ENCODE measurements at places on chromosomes 4 and X.

GRCh38 chr4:72744103-72744725, 175.2 kb upstream of the ADAMTS3 start:
- DNase-seq = no peak

DNA sequence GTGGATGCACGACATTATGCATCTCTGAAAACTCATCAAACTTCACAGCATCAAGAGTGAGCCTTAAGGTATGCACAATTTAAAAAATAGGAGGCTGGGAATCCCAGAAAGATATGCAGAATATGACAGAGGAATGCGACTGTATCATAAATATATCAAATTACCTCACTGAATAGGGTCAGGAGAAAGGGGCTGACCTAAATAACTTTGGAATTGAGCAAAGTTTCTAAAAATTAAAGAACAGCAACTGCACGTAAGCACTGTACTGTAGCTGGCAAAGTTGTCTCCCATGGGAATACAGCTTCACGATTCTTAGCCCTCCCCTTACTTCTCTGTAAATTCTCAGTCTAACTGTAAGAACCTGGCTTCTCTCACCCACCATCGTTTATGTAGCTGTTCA, 397.4 kb upstream of the ZFP42 start:
- DNase-seq = no peak

- DNase-seq = no peak
Observed at GRCh38 chr4:75254745-75255144, 259.5 kb downstream of the RCHY1 start.

GRCh38 chr4:40630335-40631021, 814 bp upstream of the RBM47 start:
- DNase-seq = no peak

DNA sequence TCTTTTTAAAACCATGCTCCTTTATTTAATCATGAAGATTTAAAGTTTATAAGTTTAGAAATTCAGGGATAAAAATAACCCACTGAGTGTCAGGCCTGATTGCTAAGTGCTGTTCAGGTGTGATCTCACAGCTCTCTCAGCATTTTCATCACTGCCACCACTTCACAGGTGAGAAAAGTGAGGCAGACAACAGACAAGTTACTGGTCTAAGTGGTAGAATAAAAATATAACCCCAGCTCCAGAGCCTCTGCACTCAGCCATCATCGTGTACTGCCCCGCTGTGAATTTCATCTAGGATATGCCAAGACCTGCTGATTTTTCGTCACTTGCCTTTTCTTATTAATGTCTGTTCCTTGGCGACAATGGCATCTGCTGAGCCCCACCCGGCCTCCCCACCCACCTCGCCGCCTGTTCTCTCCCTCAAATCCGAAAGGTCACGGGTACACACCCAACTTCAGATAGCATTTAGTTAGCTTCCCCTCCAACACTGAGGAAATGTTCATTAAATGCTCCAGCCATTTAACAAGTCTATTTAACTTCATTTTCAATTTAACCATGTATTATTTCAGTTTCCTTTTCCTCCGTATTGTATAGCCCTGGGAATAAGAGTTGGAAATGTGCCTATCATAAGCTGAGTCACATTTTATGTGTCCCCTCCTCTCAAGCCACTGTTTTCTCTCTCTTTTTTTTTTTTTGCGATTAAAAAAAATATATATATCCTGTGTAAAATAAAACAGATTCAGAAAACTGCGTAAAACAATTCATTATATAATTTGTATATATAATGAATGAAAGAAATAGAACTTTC, 236.5 kb downstream of the CBR4 start:
- no peak for DNase-seq

DNA sequence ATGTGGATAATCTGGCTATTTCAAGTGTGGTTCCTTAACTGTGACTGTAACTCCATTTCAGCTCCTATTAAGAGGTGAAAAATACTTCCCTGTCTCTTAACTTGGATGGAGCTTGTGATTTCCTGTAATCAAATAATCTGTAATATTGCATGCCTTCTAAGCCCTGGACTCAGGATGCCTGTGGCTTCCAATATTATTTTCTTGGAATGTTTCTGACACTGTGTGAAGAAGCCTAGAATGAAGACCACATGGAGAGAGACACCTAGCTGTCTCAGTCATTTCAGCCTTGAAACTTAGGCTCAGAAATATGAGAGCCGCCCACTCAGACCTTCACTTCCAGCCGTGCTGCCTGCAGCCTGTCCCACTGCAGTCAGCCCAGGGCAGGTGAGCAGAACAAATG, 544.3 kb downstream of the TRIML1 start:
- DNase-seq = no peak

DNA sequence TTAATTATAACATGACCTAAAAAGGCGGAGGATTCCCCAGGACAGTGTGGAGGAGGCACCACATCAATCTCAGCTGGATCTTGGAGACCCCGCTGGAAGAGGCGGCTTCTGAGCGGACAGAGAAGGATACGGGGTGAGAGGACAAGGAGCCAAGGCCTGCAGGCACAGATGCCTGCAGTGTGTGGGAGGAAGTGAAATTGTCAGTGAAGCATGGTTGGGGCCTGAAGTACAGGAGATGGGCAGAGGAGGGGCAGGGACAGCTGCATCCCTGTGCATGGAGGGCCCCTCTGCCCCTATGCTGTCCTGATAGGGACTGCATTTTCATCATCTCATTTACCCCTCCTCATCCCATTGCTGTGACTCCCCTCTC, 1.7 kb upstream of the SLC2A9 start:
- DNase-seq = no peak

- DNase-seq = no peak
Observed at GRCh38 chr4:188867796-188868195, 728.6 kb downstream of the TRIML1 start.

- no peak for DNase-seq
Observed at GRCh38 chrX:118553042-118553710, 57.6 kb downstream of the DOCK11 start.

DNA sequence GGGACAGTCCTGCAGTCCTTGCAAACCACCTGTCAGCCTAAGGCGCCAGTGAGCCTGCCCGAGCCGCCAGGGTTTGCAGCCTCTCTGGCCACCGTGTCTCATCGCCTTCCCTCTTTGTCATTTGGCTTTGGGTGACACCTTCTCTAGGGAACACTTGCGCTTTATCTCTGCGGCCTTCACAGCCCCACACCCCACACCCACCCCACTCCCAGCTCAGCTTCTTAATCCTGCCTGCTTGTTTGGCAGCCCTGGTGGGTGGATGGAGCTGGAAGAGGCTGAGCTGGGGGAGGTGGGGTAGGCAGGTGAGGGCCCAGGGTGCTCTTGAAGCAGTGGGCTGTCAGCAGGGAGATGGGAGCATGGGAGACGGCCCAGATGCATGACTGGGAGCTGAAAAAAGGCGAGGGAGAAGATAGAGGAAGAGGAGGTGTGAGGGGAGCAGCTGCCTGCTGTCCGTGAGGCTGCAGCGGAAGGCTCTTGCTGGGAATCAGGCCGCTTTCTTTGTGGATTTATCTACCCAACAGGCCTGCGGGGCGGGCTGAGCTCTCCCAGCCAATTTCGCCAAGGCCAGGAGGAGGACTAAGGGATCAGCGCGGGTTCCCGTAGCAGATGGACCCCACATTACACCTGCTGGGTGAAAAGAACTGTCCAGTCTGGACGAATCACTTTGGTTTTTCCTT, 97.5 kb upstream of the STOX2 start:
- no peak for DNase-seq

GRCh38 chr4:80831383-80832361, 198.8 kb upstream of the BMP3 start:
- DNase-seq = no peak

- no peak for DNase-seq
Observed at GRCh38 chr4:24256066-24256465, 328.3 kb downstream of the DHX15 start.

GRCh38 chrX:14672611-14673172, 143.4 kb downstream of the GLRA2 start:
- DNase-seq = no peak

GRCh38 chr4:151806511-151806927, 45.7 kb upstream of the GATB start:
- DNase-seq = peak; percentile 19

DNA sequence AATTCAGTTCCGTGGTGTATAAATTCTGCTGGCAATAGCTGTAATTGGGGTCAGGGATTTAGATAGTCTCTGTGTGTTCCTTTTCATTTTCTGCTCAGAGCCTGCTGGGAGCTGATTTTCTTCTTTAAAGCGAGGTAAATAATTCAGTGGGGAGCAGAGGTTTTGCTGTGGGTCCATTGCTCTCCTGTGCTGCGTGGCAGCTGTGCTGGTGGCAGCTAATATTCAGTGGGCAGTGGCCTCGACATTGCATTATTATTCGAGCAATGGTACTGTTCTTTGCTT, 13.7 kb downstream of the XG start:
- DNase-seq = no peak

- no peak for DNase-seq
Observed at GRCh38 chrX:20500949-20501348, 234.2 kb upstream of the RPS6KA3 start.

DNA sequence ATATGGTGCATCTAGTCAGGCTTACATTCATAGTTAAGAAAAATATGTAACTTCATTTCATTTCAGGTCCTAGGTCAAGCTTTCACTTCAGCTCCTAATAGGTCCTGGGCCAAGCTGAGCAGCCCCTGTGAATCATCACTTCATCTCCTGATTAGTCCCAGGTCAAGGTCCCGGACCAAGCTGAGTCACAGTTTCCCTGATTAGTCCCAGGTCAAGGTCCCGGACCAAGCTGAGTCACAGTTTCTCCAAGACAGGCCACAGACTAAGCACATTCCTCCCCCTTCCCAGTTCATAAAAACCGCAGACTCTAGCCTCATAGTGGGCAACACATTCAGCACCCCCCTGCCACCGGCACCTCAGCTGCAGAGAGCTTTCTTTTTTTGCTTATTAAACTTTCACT, 1331.8 kb downstream of the PCDH19 start:
- no peak for DNase-seq

DNA sequence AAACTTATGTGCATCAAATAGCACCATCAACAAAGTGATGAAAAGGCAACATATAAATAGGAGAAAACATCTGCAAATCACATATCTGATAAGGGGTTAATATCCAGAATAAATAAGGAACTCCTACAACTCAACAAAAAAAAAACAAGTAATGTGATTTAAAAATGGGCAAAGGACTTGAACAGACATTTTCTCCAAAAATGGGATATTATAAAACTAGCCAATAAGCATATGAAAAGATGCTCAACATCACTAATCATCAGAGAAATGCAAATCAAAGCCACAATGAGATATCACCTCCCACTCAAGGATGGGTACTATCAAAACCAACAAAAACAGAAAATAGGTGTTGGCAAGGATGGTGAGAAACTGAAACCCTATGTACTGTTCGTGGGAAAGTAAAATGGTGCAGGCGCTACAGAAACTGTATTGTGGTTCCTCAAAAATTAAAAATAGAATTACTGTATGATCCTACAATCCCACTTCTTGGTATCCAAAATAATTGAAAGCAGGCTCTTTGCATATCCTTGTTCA, 2.4 kb downstream of the DNAJB14 start:
- DNase-seq = no peak

GRCh38 chrX:88584283-88584682, 162.7 kb upstream of the CPXCR1 start:
- no peak for DNase-seq

DNA sequence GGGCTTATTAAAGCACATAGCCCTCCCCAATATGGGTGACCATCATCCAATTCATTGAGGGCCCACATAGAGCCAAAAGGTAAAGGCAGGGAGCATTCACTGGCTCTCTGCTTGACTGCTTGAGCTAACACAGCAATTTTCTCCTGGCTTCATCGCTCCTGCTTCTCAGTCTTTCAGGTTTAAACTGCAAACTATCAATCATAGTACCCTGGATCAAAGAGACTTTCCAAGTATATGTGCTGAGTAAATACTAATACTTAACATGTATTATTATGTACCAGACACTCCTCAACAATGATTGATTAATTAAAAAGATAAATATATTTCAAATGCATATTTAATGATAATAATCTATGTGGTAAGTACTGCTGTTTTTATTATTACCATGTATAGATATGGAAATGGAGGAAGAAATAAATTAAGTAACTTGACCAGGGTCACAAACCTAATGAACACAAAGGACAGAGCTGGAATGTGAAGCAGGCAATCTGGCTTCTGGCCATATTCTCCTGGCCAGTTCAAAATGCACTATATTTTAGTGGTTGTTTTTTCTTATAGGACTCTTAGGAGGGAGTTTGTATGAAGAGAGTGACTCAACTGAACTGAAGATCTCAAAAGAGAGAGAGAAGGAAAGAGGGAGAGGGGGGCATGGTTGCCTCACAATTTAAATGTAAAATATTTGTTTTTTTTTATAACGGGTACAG, 1197.3 kb downstream of the TECRL start:
- no peak for DNase-seq

DNA sequence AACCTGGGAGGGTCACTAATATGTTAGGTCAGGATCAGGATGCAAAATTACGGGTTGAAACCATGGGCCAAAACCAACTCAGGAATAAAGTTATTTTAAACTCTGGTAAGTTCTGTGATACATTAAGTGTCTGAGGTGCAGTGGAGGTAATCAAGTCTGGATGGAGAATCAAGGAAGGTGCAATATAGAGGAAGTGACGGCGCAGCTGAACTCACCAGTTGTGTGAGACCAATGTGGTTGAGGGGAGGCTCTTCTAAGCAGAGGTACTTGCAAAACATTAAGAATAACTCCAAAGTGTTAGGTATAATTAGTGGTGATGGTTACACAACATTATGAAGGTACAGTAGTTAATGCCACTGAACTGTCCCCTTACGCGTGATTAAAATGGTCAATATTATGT, 19.7 kb downstream of the GAB3 start:
- DNase-seq = no peak

- no peak for DNase-seq
Observed at GRCh38 chr4:61984260-61984909, 784.3 kb downstream of the ADGRL3 start.

GRCh38 chr4:34108391-34108790, 2135.9 kb downstream of the ARAP2 start:
- DNase-seq = no peak

- no peak for DNase-seq
Observed at GRCh38 chrX:122203399-122203798, 980.7 kb upstream of the GRIA3 start.

DNA sequence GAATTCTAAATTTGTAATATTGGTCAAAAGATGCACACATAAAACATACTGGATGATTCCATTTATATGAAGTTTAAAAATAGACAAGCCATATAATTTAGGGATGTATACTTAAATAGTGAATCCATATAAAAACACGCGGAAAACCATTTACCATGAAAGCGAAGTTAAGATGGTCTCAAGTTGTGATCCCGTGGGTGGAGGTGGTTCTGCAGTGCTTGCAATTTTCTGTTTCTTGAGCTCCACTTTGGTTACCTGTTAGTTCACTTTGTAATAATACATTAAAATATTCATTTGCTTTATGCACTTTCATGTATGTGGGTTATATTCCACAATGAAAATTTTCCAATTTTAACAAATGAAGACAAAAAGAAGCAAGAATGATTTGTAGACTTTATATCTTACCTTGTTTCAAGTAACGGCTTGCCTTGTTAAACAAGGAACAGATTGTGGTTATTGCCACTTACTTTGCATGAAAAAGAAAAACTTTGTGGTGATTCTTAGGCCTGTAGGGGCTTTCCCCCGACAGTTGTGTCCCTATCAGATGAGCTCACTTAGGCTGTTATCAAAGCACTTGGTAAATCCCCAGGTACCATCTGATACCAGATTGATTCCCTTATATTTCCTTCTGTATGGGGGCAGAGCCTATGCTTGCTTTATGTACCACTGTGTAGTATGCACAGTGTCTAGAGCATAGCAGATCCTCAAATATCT, 12.2 kb downstream of the UCP1 start:
- DNase-seq = no peak

- DNase-seq = no peak
Observed at GRCh38 chr4:127284236-127284635, 348.5 kb upstream of the INTU start.

Measured in T1000 (cell line).